Natural killer cell (primary cell): ENCODE measurements at places on chromosomes 6 and 20. TPM values are rescaled to one million over a fixed set of nuclear protein-coding genes. Genes with fewer than 3 reads are reported as not detected.

DNA sequence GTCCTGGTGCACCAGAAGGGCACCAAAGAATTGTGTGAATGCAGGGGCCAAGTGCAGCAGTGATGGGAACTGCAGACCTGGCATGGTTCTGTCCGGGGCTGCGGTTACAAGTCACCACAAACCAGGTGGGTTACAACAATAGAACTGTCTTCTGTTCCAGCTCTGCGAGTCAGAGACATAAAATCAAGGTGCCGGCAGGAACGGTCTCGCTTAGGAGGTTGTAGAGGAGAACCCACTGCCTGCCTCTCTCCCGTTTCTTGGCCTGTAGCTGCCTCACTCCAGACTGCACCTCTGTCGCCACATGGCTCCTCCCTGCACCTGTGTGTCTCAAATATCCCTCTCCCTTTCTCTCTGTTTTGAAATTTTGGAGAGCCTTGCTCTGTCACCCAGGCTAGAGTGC is 143.3 kb downstream of the TAF4 start:
- no peak for DNase-seq
- no peak overlapping the region for H3K27ac ChIP-seq
- H3K4me1 ChIP-seq = no peaks in the 10 kb centered on the region
- no peaks in the 10 kb centered on the region for H3K27me3 ChIP-seq

DNA sequence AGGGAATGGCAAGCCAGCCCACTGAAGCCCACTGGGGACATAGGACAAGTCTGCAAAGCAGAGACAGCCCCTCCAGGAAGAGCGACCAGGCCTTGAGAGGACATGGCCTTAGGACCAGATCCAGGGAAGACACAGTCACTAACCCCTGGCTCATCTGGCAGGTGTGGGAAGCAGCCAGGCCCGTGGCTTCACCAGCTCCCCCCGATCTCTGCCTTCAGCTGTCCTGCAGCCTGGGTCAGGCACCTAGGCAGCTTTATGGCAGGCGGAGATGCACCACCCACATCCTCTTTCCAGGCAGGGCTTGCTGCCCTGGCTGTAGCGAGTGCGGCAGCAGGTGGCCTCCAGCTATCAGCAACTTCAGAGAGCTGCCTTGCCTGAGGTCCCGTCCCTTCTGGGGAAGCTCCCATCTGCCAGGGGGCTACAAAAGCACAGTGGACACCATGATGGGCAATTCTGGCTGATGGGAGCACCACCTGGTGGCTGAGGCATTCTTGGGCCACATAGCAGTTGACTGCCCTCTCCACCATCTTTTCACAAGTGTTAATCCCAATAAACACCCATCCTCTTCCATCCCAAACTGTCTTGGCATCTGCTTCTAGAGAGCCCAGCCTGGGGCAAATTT is 85.8 kb downstream of the DZANK1 start:
- no peak overlapping the region for H3K4me3 ChIP-seq
- DNase-seq = no peak
- no peaks in the 10 kb centered on the region for H3K4me1 ChIP-seq

GCM1 gene
- total RNA-seq = not detected

DOK5 gene
- not detected for total RNA-seq

DNA sequence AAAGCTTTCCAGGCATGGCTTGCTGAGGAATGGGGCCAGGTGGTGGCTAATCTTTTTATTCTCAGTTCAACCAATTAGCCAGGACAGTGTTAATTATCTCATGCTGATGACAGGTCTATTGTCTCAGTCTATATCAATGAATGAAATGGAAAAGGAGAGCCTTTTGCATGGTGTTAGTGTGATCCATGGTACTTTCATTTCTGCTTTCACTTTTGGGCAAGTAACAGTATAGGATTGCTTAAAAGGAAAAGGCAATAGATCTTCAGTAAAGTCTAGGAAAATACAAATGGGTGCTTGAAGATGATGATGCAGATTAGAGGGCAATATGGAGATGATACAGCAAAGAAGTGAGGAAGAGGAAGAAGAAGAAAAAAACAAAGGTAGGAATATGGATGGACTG is 430.3 kb downstream of the TFAP2A start:
- no peaks in the 10 kb centered on the region for H3K4me1 ChIP-seq
- no peak overlapping the region for H3K27ac ChIP-seq
- DNase-seq = no peak
- H3K4me3 ChIP-seq = no peak overlapping the region
- no peaks in the 10 kb centered on the region for H3K27me3 ChIP-seq

KCNS1 gene
- total RNA-seq = not detected

TAP2 gene
- total RNA-seq = 221 TPM

PCMTD2 gene
- 100.0 TPM for total RNA-seq

DNA sequence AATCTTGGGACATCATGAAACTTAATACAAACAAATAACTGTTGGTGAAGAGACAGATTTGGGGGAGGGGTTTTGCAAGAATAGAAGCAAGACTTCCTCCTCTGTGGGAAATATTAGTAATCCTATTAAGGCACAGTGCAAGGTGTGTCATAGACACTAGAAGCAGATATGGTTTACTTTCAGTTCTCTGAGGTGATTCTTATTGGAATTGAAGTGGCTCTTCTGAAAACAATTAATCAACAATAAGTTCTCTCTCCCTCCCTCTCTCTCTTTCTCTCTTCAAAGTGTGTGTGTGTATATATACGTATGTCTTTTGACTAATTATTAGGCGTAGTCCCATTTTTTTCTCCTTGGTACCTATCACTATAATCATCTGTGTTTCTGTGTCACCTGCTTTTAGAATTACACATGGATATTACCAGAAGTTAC is 99.8 kb downstream of the HIVEP2 start:
- H3K4me1 ChIP-seq = peaks cover 24% of the 10 kb centered on the region
- peak overlapping the region; percentile 70 for H3K27ac ChIP-seq
- peak overlapping the region; percentile 35 for H3K4me3 ChIP-seq
- H3K27me3 ChIP-seq = no peaks in the 10 kb centered on the region
- no peak for DNase-seq

SMIM29 gene
- 30.8 TPM for total RNA-seq

TRIM39 gene
- 32.1 TPM for total RNA-seq

DNA sequence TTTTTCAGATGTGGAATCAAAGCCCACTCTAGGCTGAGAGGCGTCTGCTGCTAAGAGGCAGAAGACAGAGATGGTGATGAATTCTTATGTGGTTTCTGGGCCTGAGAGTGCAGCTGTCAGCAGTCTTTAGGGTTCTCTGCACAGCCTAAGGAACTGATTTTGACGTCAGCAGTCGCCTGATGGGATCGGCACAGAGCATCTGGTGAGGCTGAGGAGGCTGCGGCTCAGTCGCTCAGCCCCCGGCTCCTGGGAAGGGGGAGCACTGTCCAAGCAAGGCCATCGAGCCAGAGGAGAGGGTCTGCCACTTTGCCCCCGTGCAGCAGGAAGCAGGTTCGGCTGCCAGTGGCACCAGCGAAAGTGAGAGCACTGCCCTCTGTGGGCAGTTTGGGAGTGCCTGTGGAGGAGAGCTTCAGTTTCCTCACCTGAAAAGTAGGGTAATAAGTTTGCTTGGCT is 92.5 kb downstream of the TCP11 start:
- H3K4me1 ChIP-seq = peaks cover 12% of the 10 kb centered on the region
- H3K36me3 ChIP-seq = no peaks in the 10 kb centered on the region
- peak; percentile 47 for DNase-seq
- H3K27ac ChIP-seq = no peak overlapping the region

DNA sequence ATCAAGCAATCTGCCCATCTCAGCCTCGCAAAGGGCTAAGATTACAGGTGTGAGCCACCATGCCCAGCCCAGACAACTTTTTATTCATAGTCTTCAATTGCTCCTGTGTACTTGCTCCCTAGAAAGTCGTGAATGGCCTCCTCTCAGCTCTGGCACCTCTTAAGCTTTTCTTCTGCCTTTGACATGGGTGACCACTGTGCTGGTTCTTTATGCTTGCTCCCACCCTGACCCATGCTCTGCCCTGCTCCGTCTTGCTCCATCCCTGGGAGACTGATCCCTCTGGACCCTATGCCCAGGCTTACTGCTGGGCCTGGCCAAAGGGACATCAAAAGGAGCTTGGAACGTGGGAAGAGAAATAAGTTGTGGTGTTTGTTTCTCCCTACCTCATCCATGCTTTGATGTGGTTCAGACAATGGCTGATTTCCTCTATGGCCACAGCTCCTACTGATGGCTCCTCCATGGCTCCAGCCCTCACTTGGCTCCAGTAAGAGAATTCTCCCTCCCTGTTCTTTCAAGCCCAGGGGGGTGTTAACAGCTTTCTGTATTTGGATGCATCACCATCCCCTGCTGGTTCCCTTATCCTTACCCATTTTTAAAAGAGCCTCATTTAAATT is 7.7 kb upstream of the TREM2 start:
- DNase-seq = no peak
- no peaks in the 10 kb centered on the region for H3K36me3 ChIP-seq
- H3K27me3 ChIP-seq = no peaks in the 10 kb centered on the region
- H3K27ac ChIP-seq = no peak overlapping the region
- H3K4me1 ChIP-seq = no peaks in the 10 kb centered on the region

- peaks cover 15% of the 10 kb centered on the region for H3K36me3 ChIP-seq
- no peak for DNase-seq
These were observed 16.7 kb upstream of the TBC1D20 start for GRCh38 chr20:478949-479429.

CDH4 gene
- total RNA-seq = 0.18 TPM

DNA sequence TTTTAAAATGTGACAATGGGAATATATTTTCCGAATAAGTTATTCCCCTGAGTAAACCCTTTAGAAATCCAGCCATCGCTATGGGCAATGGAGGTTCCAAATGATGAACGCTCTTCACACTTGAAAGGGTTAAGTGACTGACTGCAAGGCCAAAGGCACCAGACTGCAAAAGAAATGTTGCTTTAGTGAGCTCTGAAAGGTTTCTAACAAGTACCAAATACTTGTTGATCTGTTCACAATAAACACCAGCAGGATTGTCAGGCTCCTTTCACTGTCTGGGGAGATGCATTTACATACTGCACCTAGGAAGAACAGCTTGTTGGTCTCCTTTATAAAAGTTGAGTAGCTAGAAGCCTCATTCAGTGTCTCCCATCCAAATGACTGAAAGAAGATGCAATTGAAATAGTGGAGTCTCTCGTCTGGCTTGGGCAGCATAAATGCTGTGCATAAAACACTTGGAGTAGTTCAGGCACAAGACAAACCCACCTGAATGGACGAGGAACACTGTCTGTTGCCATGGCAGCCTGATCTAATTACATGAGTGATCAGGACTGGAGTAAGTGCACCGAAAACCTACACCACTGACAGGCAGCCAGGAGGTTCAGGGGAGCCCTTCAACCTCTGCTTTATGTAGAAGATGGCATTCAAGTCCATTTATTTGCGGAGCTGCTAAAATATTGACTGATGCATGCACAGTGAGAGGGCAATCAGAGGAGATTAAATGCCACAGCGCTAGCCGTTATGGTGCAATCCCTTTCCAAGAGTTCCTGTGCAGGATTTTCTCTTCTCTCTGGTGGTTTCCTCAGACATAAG is 2.9 kb downstream of the ATXN1 start:
- H3K4me3 ChIP-seq = no peak overlapping the region
- H3K4me1 ChIP-seq = peaks cover 12% of the 10 kb centered on the region
- peaks cover 2% of the 10 kb centered on the region for H3K36me3 ChIP-seq
- peak; percentile 58 for DNase-seq
- H3K27ac ChIP-seq = peak overlapping the region; percentile 76

DNA sequence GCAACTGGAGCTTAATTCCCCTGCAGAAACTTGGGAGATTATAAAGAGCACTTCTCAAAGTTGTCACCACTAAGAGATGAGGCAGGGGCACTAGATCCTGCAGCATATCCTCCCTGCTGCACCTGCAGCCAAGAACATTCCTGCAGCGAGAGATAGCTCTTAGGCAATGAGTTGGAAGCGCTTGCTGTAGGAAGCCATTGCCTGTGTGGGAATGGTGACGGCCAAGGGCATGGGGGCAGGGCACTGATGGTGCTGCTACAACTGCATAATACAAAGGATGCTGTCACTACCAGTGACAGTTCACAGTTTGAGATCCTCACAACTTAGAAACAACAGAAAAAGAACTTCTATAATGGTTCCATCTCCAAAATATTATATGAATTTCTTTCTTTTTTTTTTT is 89.9 kb downstream of the CDS2 start:
- no peaks in the 10 kb centered on the region for H3K4me1 ChIP-seq
- H3K36me3 ChIP-seq = no peaks in the 10 kb centered on the region
- H3K4me3 ChIP-seq = no peak overlapping the region
- DNase-seq = no peak
- no peaks in the 10 kb centered on the region for H3K27me3 ChIP-seq

CRISP2 gene
- total RNA-seq = not detected

GRCh38 chr20:3797592-3798372 is 1.7 kb downstream of the CDC25B start:
- no peaks in the 10 kb centered on the region for H3K27me3 ChIP-seq
- no peak for DNase-seq
- H3K36me3 ChIP-seq = peaks cover 36% of the 10 kb centered on the region
- peak overlapping the region; percentile 87 for H3K4me3 ChIP-seq
- peaks cover 76% of the 10 kb centered on the region for H3K4me1 ChIP-seq

DNA sequence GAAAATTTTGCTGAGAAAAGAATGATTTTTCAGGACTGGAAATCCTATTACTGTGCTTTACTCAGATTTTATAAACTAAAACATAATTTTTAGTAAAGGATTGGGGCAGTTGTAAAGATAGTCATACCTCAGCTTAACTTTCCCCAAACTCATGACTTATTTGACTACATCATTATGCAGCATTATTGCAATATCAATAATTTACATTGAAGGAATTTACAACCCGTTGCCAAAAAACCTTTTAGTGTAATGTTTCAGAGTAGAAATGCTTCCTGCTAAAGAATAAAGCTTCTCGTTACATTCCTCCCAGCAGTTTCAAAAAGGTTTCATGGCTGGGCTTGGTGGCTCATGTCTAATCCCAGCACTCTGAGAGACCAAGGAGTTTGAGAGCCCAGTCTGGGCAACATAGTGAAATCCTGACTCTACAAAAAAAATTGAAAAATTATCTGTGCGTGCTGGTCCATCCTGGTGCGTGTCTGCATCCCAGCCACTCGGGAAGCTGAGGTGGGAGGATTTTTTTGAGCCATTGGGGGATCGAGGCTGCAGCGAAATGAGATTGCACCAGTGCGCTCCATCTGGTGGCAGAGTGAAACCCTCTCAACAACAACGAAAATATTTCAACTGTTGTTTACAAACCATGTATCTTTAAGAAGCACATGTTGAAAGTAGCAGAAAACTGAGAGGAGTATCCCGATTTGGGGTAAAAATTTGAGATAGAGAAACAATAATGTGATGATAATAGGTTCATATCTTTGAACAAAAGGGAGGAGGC is 4.4 kb downstream of the AMD1 start:
- peaks cover 48% of the 10 kb centered on the region for H3K4me1 ChIP-seq
- no peaks in the 10 kb centered on the region for H3K36me3 ChIP-seq
- H3K27ac ChIP-seq = no peak overlapping the region
- no peaks in the 10 kb centered on the region for H3K27me3 ChIP-seq
- DNase-seq = peak; percentile 71
- H3K4me3 ChIP-seq = no peak overlapping the region

COL11A2 gene
- 0.94 TPM for total RNA-seq

GRCh38 chr6:43086022-43086658 is 10.0 kb downstream of the PTK7 start:
- DNase-seq = no peak
- no peak overlapping the region for H3K27ac ChIP-seq
- no peak overlapping the region for H3K4me3 ChIP-seq
- no peaks in the 10 kb centered on the region for H3K27me3 ChIP-seq
- no peaks in the 10 kb centered on the region for H3K36me3 ChIP-seq
